CD4-positive, alpha-beta T cell treated with Interleukin-15 for 4 hours (primary cell): ENCODE measurements at places on chromosomes 13 and 19.

GRCh38 chr13:84655677-84656076 is 773.4 kb upstream of the SLITRK1 start:
- no peak for DNase-seq

GRCh38 chr13:67506407-67506806 is 276.3 kb upstream of the PCDH9 start:
- DNase-seq, result no peak

DNA sequence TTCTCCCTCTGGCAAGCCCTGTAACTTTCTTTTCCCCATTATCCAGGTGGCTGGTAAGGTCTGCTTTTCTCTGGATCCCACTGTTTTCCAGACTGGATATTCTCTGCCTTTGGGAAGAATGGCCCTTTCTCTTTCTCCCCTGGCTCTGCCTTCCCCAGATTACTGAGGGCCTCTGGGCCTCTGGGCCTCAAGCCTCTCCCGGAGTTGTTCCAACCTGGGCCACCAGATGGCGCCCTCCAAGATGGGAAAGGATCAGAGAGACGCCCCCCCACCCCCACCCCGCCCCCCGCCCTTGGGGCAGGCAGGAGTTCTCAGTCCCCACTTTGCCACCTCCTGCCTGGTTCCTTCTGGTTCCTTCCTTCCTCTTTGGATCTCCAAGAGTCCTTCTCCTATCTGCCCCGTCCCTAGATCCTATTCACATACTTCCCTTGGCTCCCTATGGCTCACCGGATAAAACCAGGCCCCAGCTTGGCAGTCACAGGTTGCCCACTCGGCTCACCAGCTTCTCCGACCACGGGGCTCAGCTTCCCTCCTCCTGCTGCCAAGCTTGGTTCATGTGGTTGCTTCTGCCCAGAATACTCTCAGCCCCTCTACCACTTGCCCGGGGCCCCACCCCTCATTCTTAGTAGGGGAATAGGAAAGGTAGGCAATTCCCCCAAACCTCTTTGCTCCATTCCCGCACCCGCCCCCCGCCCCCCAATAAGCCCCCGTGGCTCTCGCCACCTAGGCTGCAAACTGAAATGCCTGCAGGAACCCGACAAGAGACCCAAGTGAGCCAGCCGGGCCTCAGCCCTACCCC is 13.1 kb downstream of the EPS8L1 start:
- DNase-seq, result peak; percentile 73

DNA sequence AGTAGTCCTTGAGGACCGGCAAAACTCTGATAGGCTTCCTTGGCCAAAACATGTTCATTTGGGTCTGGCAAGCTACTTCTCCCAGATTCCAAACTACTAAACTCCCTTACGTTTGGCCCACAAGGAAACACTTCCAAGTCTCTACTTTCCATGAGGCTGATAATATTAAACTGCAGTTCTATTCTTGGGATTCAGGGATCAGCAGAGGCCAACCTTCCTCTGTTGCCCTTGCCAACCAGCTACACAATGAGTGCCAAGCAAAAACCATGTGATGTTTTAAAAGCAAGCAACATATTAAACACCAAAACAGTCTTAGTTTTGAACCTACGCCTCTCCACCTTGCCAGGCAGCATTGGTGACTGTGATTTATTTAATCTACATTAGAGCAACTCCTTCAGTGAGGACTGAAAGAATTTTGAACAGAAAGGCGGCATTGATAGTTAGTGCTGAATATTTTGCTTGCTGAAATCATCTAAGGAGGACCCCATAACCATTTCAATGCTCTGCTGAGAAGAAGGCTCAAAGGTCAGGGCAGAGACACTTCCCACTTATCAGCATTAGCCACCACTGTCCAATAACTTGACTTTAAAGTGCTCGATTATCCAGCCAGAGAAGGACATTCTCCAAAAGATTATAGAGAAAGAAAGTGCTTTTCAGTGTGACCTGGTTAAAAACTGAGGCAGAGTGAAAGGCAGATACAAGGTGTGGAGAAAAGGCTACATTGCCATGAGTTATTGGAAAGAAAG is 287.1 kb downstream of the TBC1D4 start:
- no peak for DNase-seq

- no peak for DNase-seq
These were observed 472.8 kb upstream of the SLITRK5 start for GRCh38 chr13:87198371-87198770.

DNA sequence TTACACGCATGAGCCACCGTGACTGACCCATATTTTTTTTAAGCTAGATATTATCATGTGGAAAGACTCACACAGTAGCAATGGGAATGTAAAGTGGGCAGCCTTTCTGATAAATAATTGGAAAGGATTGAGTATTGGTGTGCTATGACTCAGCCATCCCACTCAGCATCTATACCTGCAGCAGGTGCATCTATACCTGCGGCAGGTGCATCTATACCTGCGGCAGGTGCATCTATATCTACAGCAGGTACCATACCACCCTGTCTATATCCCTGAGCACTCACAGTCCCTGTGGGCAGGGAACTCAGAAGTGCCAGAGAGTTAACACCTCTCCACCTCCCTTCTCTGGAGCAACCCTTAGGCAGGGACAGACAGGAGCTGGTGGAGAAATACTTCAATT is 5.2 kb upstream of the LRRC8E start:
- DNase-seq, result no peak

DNA sequence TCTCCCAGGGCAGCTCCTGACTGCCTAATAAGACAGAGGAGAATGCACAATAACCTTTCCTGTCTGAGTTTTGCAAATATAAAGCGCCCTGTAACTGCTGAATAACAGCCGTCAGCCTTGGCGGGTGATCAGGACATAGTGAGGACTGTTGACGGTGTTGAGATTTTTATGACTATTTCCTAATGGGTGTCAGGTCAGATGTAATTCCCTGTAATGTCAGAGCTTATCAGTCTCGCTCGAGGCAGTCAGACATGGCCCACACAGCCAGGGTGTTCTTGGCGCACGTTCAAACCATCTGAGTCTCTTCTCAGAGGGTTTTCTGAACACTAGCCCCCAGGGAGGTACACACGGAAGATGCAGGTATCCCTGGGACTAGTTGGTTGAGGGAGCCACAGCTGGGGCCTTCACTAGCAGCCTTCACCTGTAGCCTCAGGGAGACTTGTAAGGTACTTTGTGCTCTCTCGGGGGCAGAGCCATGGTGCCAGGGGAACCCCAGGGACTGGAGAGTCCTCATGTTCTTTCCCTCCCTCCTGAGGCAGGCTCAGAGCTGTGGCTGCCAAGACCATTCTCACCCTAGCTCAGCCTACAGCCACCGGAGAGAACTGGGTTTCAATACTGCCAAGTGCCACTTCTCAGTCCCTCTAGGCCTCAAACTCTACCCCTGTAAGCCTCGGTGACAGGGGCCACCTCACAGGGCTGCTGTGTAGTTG is 213.1 kb downstream of the UQCRFS1 start:
- no peak for DNase-seq

GRCh38 chr19:29965492-29965891 is 23.5 kb downstream of the URI1 start:
- no peak for DNase-seq

DNA sequence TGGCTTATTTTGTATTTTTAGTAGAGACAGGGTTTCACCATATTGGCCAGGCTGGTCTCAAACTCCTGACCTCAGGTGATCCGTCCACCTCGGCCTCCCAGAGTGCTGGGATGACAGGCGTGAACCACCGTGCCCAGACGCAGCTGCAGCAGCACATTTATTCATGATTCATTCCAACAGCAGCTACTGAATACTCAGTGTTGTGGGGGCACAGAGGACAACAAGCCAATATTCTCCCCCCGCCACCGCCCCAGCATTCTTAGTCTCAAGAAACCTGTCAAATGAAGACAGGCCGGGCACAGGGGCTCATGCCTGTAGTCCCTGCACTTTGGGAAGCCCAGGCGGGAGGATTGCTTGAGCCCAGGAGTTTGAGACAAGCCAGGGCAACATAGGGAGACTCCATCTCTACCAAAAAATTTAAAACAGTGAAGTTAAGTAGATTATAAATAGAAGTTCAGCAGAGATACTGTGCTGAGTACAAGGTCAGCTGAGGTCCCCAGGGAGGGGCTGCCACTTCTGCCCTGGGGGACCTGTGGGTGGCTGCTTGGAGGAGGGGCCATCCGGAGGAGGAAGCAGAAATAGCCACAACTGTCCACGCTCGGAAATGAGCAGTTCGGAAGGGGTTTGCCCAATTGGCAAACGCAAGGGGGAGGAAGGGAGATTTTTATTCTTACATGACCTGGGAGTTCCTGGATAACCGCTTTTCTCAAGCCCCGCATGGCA is 4.3 kb downstream of the DOT1L start:
- peak; percentile 28 for DNase-seq

DNA sequence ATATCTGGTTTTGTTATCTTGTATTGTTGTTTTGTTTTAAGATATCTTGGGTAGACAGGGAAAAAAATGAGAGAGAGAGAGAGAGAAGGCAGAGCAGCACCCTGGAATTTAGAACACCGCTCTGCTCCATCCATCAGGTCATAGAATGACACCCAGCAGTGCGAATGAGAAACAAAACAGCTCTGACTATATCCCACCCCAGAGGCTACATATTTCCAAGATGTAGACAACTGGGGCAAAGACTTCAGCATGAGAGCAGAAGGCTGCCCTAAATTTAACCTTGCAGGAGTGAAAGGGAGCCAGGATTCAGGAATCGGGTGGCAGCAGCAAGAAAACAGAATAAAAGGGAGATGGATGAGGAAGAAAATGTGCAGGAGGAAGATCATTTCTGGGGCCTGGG is 46.5 kb downstream of the TNFSF13B start:
- DNase-seq, result no peak

- no peak for DNase-seq
These were observed 116.5 kb downstream of the GPC6 start for GRCh38 chr13:93343097-93343496.

- DNase-seq, result peak; percentile 22
These were observed 38.0 kb upstream of the ZNF573 start for GRCh38 chr19:37817180-37817981.

DNA sequence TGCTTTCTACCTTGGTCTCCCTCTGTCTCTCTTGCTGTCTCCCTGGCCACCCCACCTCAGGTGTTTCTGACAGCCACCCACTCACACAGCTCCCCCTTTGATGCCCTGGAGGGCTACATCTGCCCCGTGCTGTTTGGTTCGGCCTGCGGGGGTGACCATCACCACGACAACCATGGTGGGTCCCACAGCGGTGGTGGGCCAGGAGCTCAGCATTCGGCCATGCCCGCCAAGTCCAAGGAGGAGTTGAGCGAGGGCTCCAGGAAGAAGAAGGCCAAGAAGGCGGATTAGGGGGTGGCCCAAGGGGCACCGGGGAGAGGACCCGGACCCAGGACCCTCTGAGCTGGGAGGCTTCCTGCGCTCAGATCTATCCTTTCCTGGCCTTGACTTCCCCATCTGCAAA is 27.1 kb downstream of the TMEM38A start:
- no peak for DNase-seq

GRCh38 chr19:55461974-55462626 is 658 bp upstream of the ISOC2 start:
- DNase-seq, result no peak

- no peak for DNase-seq
These were observed 857 bp downstream of the POU2F2 start for GRCh38 chr19:42131149-42132029.

GRCh38 chr19:42309686-42310085 is 3.4 kb upstream of the TMEM145 start:
- no peak for DNase-seq

DNA sequence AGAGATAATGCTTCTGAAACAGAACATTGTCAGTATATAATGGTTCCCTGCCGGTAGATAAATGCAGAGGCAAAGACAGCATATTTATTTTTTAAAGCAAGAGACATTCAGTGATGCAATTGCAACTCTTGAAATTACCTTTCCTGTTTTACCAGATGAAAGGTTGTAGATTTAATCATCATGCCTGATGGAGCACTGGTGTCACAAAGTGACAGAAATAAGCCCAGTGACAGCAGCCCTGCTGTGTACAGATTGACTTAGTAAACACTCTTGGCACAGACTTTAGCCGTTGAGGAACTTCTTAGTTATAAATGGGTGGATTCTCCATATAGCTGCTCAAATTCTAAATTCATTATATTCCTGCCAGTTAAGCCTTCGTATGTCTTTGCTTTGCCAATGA is 172.5 kb downstream of the ITGBL1 start:
- no peak for DNase-seq

GRCh38 chr19:34856052-34856451 is 70.7 kb upstream of the ZNF30 start:
- no peak for DNase-seq

DNA sequence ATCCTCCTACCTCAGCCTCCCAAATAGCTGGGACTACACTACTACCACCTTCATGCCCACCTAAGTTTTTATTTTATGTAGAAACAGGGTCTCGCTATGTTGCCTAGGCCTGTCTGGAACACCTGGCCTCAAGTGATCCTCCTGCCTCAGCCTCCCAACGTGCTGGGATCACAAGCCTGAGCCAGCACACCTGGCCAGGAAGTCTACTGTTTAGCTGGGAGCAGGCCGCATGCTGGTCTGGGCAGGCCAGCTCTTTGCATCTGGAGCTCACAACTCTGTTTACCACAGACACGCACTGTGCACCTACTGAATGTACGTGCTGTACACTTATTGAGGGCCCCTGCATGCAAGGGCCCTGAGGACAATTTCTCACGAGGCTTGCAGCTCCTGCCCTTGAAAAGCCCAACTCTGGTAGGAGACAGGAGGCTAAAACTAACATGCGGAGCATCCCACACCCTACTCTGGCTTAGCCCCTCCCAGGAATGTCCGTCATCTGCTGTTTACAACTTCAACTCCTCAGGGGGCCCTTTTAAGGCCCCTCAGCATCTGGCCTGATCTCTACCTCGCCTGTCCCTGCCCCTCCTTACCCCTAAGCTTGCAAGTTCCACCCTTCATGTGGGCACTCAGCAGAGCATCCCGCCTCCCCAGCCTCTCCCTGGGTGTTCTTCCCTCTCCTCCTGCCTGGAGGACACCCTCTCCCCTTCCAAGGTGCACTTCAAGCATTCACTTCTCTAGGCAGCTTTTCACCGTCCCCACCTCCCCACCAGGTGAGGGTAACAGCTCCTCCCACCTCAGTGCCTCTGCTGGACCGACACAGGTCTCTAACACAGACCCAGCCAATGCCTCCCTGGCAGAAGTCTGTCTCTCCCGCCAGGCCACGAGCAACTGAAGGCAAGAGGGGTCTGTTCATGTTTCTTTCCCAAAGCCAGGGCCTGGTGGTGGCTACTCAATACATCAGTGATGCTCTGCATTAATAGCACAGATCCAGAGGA is 114.2 kb upstream of the UQCRFS1 start:
- DNase-seq, result no peak

DNA sequence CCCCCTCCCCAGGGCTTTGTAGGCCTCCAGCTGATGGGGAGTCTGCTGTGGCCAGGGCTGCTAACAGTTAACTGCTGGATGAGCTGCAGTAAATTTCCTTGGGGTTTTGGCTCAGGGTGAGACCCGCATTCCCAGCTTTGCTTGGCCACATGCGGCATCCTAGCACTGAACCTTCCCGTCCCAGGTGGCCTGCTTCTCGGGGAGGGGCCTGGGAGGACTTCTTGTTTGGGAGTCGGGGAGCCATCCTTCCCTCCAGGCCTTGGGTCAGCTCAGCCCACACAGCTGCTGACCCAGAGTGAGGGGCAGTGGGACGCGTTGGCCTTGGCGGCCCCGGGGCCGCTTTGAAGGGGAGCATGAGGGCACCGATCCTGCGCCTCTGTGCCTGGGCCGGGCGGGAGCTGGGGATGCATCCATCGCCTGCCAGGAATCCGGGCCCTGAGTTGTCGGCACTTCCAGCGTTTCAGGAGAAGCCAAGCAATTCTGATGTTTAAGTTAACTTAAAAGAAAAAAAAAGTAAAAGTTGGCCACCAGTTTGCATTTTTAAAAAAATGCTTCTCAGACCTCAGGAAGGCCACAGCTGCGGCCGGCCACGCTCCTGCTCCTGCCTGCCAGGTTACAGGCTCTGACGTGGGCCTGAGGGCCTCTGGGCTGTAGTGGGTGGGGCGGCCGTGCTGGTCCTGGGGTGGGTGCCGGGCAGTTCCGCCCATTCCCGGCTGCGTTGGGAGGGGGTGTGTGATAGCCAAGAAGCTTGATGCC is 27.7 kb downstream of the CRTC1 start:
- DNase-seq, result no peak
